Effector CD4-positive, alpha-beta T cell (primary cell): ENCODE measurements at places on chromosomes 11 and 22.

DNA sequence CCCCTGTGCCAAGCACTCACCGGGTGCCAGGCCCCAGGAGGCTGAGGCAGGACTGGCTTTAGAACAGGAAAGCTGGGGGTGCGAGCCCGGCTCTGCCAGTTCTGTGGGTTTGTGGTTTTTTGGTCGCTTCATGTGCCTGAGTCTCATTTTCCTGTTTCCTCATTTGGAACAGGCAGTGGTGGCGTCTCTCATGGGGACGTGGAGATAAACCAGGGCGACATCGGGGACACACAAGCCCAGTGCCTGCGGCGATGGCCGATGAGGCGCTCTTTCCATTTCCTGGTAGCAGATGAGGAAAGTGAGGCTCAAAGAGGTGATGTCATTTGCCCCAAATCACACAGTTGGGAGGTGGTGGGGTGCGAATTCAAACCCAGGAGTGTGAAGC is 20.8 kb upstream of the CHKA start:
- DNase-seq: no peak

DNA sequence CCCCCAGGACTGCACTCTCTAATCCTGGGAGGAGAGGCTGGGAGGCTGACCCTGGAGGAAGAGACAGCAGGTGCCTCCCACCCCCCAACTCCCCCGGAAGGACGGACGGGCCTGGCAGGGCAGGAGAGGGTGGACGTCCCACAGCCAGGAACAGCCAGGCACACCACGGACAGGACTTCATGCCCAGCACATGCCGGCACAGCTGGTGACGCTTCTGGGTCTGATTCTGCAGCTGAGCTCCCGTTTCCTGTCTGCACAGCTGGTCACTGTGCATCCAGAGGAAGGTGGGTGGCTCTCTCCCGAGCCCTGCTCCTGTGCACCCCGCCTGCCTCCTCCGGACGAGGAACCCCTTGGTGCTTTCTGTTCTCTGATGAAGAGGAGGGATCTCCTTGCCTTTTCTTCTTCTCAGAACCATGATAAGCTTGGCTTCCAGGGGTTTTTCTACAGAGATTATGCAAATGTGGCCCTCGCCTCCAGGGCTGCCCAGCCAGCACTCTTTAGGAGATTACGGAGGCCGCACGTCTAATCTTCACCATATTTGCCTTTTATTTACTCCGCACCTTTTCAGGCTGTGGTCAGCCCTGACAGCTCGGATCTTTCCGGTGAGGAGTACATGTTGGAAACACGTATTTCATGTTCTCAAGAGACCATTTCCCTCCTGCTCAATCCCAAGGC is 1295.8 kb downstream of the BRD1 start:
- DNase-seq: no peak

- no peak for DNase-seq
Measured at GRCh38 chr11:117878939-117879475, 2.5 kb upstream of the FXYD6 start.

DNA sequence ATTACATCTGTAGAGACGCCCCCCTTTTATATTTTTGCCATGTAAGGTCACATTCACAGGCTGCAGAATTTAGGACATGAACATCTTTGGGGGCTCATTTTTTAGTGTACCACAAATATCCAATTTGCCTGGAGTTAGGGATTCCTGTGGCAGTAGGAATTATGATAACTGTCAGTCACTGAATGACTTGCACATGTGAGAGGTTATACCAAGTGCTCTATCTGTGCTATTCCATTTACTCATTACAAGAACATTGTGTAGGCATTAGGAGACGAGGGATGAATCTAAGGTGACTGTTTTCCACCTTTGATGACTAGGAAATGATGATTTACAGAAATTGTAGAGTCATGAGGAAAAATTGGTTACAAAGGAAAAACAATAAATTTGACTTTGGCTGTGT is 79.3 kb downstream of the LIF start:
- DNase-seq: no peak

- DNase-seq: no peak
Measured at GRCh38 chr11:123181767-123182500, 13.1 kb downstream of the CLMP start.

GRCh38 chr11:12202661-12203310 is 92.4 kb downstream of the MICAL2 start:
- no peak for DNase-seq

DNA sequence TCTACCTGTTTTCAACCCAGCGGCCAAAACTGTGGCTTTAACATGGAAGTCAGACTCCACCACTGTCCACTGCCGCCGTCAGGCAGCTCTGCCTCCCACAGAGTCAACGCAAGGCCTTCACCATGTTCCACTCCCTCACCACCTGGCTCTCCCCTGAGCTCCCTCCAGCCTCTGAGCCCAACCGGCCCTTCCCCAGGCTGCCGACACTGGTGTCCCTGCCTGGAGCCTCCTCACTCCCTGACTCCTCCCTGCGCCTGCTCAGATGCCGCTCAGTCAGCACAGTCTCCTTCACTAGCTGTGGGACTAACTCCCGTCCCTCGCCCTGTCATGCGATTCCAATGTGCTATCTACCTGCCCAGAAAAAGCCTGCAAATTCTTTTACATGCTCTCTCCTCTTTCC is 16.3 kb downstream of the SULT4A1 start:
- no peak for DNase-seq

- no peak for DNase-seq
Measured at GRCh38 chr22:36991206-36991605, 28.0 kb downstream of the TST start.

GRCh38 chr22:38712486-38713207 is 6.9 kb downstream of the GTPBP1 start:
- no peak for DNase-seq

DNA sequence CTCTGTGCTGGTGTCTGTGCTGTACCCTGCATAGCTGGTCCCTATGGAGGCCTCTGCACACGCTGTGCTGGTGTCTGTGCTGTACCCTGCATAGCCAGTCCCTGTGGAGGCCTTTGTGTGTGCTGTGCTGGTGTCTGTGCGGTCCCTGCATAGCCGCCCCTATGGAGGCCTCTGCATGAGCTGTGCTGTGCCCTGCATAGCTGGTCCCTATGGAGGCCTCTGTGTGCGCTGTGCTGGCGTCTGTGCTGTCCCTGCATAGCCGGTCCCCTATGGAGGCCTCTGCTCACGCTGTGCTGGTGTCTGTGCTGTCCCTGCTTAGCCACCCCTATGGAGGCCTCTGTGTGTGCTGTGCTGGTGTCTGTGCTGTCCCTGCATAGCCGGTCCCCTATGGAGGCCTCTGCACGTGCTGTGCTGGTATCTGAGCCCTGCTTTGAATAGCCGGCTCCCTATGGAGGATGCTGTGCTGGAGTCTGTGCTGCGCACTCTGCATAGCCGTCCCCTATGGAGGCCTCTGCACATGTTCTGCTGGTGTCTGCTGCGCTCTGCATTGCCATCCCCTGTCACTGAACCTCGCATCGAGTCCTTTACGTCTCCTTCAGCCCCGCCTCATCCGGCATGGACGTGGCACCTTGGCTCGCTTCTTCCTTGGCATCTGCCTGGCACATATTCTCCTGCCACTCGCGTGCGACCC is 6.2 kb downstream of the NADSYN1 start:
- DNase-seq: no peak

- DNase-seq: no peak
Measured at GRCh38 chr22:28931844-28932567, 48.6 kb downstream of the ZNRF3 start.

DNA sequence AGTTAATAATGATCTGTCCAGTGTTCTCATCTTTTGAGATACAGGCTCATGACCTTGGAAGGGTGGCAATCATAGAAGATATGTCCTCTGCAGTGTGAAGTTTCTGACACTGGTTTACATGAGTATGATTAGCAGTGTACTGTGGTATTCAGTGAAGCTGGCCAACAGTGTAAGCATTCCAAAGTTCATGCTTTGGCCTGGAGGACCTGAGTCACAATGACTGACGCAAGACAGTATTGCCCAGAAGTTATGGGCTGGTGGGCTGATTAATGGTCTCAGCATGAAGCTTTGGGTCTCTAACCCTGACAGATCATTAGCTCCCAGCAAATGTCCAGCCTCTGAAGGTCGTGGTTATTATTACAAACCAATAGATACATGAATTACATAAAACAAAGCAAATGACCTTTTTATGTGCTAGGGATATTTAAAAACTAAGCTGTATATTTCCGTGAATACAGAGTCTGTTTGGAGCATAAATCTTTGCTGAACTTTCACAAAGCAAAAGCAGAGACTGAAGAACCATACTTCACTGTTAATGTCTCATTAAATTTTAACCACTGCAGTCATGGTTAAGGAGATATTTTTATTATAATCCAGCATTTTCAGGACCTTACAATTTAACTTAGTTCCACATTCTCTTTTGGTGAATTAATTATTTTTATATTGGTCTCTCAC is 28.3 kb upstream of the USP47 start:
- no peak for DNase-seq

GRCh38 chr11:132026746-132027145 is 656.3 kb downstream of the NTM start:
- DNase-seq: no peak
